Ecto neural progenitor cell (in vitro differentiated cells): ENCODE measurements at places on chromosomes 3 and 15.

DNA sequence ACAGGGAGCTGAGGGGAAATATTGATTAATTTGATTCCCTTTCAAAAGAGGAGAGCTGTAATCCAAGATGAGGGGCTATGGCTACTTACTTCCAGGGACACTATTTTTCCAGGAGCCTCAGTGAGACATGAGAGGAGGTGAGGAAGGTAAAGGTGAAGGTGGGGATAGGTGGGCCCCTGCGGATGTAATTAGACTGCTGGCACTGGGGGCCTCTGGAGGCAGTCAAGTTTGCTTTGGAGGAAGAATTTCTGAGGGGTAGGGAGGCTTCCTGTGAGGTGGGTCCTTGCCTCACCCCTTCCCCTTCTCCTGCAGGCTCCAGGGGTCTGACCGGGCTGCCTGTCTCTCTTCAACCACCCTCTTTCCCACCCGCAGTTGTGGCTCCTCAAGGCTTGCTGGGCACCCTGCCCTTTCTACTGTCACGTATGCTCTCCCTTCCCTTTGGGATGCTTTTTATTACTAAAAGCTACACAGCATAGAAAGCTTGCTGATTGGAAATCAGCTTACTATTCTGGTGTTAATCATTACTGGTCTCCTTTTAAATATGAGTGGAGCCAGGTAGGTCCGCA lies 22.5 kb downstream of the GASK1A start:
- DNase-seq = no peak

DNA sequence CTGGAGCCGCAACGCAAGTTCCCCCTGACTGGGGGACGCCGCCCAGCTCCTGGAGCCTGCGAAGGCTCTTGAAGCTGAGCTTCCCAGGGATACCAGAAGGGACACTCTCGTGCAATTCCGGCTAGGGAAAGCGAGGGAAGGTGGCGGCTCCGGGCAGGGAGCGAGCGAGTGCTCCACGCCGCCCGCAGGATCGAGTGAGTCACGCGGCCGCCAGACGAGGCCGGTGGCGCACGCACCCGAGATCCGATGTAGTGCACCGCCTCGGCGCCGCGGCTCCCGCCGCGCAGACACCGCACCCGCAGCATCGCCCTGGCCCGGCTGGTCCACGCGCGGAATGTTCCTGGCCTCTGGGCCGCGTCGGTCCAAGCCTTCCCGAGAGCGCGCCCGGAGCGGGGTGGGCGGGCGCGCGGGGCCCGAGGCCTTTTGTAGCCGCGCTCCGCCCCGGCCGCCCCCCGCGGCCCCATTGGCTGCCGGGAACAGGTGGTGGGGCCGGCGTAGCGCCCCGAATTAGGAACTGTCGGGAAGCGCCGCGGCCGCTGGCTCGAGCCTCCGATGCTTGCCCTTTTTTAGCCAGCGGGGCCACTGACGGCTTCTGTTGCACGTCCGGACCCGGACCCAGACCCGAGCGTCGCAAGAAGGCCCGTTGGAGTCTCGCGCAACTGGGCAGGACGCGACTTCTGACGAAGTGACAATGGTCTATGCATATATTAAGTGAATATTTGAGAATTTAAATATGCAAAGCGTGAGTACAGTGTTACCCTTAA lies at the start of gene GATM:
Gene GATM, minus strand, starts transcription at position 396 of the 764 bp plus-strand sequence. Its CDS starts 91 bp downstream, at position 305.
- DNase-seq = peak; percentile 85

GRCh38 chr3:64375737-64376136 lies 150.5 kb upstream of the PRICKLE2 start:
- no peak for DNase-seq

DNA sequence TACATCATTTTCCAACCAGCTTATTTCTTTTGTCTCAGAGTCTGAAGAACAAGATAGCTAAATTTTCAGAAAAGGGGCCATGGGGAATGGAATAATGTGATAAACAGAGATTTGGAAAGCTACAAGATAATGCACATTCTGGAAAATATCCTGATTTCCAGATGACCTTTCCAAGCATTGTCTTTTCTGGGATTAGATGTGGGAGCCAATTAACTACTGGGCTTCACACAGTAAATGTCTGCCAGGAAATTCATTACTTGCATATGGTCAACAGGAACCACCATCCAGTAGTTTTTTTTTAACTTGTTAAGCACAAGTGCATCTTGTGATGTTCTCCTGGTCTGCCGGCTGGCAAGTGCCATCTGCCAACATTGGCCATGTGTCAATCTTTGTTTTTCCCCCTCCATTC lies 131.1 kb upstream of the BFSP2 start:
- no peak for DNase-seq

- no peak for DNase-seq
These were observed 185.2 kb downstream of the ANXA2 start for GRCh38 chr15:60212536-60212935.
